Stimulated activated CD8-positive, alpha-beta memory T cell treated with anti-CD3 and anti-CD28 coated beads, Interleukin-2, amount 100 ng/mL, for 1 hour (primary cell): ENCODE measurements at places on chromosomes 12 and 14.

DNA sequence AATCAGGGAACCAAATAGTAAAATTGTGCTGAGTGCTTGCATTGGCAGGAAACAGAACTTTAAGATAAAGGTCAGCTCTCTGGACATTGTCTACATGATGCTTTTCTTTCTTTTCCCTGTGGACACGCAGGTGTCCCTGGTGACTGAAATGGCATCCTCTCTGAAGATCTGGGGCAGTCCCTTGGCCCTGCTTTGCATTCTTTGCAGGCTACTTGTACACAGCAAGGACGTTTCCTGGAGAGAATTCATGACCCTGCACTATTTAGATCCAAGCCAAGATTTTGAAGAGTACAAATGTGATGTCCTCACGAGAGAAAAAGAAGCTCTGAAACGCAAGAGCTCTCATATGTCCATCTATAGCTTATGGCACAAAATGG lies 11.3 kb upstream of the EDDM3A start:
- DNase-seq, result no peak

DNA sequence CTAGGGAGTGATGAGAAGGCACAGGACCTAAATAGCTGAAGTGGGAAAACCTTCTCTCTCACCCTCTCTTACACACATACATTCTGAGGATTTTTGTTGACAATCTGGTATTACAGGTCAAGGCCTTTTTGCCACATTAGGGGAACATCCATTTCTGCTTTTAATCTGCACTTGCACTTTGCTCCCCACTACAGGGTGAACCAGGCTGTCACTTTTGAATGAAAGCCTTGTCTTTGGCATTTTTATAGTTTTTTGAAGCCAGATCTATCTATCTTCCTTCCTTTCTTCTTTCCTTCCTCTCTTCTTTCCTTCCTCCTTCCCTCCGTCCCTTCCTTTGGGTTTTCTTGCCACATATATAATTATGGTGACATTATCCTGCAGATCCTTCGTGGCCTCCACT lies 165.9 kb upstream of the OTX2 start:
- DNase-seq, result no peak

- DNase-seq, result no peak
Observed at GRCh38 chr12:13258197-13258596, 61.7 kb downstream of the EMP1 start.

DNA sequence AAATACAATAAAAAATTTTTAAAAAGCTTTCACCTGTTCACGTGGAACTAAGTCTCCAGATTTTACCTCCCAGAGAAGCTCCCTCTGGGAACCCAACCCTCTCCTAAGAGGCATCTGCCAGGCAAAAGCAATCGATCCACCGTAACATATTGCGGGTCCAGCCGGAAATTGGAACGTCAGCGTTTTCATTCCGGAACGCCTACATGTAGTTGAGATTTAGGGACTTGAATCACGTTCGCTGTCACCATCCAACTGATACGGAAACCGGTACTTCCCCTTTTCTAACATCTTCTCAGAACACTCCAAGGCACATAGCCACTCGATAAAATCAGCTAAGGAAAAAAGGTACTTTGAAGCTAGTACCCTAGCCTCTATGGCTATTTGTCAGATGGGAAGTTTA lies 70.3 kb downstream of the COX16 start:
- no peak for DNase-seq

DNA sequence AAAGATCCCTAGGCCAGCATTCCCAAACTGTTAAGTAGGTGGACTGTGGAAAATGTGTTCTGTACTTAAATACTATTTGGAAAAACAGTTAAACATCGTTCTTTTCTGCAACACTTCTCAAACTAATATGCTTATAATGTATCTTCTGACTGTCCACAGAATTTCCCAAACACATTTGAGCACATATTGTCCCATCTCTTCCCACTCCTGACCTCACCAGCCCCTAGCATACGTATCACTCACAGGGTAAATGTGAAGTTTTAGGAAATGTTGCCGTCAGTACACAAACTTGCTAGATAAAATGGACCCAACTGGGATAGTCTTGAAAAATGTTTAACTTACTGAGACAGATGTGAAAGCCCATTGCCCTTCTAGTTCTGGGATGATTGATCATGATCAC lies 27.7 kb downstream of the ARID2 start:
- no peak for DNase-seq

GRCh38 chr14:101033446-101034165 lies 130.1 kb upstream of the RTL1 start:
- DNase-seq, result no peak

- peak; percentile 17 for DNase-seq
Observed at GRCh38 chr14:64549791-64550620, at the start of gene PPP1R36. PPP1R36 (plus strand) TSS chr14:64549961; CDS start chr14:64549998, 37 bp downstream.

DNA sequence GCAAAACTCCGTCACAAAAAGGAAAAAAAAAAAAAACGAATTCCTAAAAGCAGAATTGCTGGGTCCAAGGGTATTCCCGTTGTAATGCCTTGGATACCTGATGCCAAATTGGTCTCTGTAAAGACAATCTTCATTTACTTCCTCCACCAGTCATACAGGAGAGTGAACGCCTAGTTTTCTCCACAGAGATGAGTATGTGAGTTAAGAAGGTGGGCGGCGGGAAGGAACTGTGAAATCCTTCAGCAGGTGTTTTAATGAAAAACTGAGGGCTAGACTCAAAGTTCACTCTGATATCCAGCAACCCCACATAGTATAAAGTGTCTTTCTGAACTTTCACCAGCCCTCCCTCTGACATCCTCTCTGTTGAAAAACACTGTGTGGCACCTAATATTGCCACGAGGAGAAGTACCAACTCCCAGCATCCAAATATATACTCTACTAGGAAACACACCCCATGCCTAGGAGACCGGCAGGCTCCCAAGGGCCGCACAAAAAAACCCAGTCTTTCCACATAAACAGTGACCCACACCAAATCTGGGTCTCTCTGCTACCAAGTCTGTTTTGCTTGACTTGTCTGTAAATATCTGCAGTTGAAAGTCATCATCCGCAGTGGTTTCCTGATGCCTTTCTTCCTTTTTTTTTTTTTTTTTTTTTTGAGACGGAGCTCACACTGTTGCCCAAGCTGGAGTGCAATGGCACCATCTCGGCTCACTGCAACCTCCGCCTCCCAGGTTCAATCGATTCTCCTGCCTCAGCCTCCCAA lies 30.3 kb upstream of the FOXN3 start:
- no peak for DNase-seq

DNA sequence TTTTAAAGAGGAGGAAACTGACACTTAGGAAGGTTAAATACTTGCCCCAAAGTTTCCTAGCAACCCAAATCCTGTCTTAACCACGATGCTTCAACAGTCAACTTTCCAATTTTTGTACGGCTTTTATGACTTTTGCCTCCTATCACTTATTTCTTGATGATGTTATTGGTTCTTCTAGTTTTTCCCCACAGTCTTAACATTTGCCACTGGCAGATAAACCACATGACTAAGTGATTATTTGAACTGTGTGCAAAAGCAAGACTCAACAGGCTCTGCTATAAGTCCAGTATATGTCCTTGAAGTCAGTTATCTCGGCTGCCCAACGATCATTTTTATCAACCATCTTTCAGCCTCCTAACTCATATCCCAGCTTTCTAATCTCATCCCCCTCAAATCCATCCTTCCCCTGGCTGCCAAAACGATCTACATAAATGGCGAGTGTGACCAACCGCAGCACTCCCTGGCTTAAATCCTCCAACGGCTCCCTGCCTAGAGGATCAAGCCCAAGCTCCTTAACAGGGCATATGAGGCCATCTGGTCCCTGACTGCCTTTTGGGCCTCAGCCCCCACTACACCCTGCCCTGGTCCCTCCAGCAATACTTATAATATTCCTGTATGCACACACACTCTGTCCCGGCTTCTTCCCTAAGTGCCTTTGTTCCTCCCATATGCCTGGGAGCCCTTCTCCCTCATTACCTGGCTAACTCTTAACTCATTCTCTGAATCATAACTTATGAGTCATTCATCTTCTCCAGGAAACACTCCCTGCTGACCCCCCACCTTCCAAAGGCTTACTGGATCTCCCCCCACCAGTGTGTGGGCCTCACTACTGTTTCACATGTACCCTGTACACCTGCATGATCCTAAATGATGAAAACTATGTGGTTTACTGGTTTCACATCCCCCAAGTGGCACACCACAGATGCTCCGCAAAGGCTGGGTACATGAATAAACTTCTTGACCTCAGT lies 8.8 kb downstream of the VPS37B start:
- DNase-seq, result no peak

- DNase-seq, result no peak
Observed at GRCh38 chr14:105068818-105069217, 3.6 kb upstream of the GPR132 start.

DNA sequence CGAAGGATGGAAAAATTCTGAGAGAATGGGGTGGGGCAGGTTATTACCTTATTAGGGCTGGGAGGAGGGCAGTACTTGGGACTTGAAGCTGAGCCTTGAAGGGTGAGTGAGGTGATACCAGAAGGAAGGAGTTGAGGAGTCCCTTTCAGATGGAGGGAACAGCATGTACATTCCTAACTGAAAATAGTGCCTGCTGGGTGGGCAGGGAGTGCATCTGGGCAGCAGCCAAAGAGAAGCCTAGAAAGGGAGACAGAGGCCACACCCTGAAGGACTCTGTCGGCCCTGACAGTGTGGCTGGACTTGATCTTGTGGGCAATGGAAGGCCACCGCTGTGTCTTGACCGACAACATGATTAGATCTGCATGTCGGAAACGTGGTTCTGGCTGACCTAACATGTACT lies 147.6 kb downstream of the NDUFA12 start:
- DNase-seq, result no peak

DNA sequence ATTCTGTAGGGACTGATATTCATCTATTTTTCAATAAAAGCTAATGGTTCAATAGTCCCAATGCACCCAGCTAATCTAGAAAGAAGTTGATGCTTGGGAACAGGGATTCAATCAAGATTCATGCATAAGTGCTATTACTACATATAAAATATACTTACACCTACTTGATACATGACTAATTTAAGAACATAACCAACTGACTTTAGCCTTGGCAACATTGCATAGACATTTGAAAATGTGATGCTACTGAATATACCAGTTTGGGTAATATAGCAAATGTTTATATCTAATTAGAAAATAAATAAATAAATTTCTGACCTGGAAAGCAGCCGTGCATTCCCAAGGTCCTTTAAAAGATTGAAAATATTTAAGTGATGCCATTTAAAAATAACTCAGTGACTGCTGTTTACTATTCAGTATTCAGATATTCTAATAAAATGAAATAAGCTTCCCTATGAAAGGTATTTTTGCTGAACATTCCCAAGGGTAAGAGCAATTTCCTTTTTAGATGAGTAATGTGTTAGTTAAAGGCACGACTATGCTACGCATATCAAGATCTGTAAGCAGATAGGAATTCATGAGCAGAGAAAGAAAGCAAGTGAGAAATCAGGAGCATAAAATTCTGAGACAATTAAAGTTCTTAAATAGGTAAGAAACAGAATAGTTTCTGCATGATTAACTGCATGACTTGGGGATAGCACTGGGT lies 160.6 kb upstream of the SYT1 start:
- DNase-seq, result no peak

DNA sequence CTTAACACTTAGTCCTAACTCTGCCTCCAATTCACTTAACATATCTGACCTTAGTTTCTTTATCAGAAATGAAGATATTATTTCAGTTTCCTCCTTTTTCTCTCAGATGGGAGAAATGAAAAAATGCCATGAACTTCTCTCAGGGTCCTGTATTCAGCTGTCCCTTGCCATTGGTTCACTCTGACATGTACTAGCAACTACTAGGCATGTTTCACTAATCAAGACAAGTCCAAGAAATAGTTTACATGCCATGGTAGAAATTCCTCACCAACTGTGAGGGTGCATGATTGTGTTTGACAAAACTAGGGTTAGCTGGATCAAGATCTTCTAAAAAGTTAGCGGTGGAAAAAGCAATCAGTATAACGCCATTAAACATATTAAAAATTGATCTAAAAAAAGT lies 7.0 kb upstream of the ATXN7L3B start:
- DNase-seq, result no peak

DNA sequence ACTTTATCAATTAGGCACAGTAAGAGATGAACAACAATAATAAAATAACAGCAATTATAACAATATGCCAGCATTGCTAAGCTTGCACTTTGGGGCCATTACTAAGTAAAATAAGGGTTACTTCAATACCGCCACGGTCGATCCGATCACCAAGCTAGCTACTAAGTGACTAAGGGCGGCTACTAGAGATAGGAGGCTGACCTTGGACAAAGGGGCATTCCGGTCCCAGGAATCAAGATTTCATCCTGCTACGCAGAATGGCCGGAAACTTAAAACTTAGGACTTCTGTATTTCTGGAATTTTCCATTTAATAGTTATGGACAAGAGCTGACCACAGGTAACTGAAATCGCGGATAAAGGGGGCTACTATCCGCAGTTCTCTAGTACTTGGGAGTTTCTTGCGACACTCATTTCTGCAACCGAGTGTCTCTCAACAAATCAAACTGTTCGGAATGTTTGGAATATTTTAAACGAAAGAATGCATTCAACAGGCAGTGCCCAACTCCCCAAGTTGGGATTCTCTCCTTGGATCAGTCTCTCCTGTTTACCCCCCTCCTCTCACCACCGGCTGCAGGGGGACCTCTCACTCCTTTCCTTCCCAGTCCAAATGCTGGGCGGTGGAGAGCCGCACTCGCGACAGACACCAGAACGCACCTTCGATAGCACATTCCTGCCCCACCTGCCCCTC lies 650 bp downstream of the HEBP1 start:
- DNase-seq, result no peak

DNA sequence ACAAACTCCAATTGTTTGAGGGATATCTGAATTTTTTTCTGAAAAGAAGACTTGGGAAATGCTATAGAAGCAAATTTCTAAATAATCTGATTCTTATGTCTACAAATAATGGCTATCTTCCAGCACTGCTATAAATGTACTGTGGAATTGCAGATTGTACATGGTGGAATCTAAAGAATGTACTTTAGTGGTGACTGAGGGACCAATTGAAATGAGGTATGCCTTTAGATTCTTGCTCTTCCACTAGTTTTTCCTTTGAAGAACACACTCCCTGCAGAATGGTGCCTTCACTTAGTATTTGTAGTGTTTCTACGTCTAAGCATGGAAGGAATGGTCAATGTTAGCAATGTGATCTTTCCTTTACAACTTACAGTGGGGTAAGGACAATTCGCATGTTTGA lies 11.7 kb upstream of the PRB4 start:
- no peak for DNase-seq

GRCh38 chr14:32286602-32287001 lies 42.5 kb upstream of the AKAP6 start:
- no peak for DNase-seq
